ENCODE measurements at places on chromosomes 5 and 9. TPM values are rescaled to one million over a fixed set of nuclear protein-coding genes. Genes with fewer than 3 reads are reported as not detected.

GRCh38 chr5:142864290-142865260, 94.4 kb downstream of the ARHGAP26 start:
- peak overlapping the region; percentile 67 for H3K27ac ChIP-seq
- DNase-seq, result no peak
- peaks cover 30% of the 10 kb centered on the region for H3K36me3 ChIP-seq
- H3K4me3 ChIP-seq, result peak overlapping the region; percentile 46
- peaks cover 91% of the 10 kb centered on the region for H3K4me1 ChIP-seq
- no peaks in the 10 kb centered on the region for H3K27me3 ChIP-seq

Gene SLC6A7
- total RNA-seq, result not detected

DNA sequence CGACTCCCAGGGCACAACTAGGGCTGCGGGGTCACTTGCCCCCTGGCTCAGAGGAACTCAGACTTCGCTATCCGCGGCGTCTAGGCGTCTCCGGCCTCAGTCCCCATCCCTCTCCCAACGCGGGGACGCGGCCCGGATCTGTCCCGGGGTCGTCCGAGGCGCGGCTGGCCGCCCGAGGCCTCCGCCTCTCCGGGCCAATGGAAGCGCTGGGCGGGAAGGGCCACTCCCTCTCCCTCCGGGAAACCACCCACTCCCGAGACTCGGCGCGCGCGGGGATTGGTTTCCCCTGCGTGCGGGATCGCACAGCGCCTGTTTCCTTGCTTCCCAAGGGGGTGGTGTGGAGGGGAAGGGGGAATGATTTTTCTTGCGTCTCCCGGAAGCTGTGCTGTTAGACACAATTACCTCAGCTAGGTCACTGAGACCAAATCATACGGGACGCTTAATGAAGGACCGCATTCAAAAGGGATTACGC, 38.3 kb downstream of the NR2F1 start:
- H3K4me1 ChIP-seq, result peaks cover 8% of the 10 kb centered on the region
- peaks cover 25% of the 10 kb centered on the region for H3K36me3 ChIP-seq
- peak overlapping the region; percentile 91 for H3K4me3 ChIP-seq
- H3K27me3 ChIP-seq, result no peaks in the 10 kb centered on the region
- H3K27ac ChIP-seq, result peak overlapping the region; percentile 45

DNA sequence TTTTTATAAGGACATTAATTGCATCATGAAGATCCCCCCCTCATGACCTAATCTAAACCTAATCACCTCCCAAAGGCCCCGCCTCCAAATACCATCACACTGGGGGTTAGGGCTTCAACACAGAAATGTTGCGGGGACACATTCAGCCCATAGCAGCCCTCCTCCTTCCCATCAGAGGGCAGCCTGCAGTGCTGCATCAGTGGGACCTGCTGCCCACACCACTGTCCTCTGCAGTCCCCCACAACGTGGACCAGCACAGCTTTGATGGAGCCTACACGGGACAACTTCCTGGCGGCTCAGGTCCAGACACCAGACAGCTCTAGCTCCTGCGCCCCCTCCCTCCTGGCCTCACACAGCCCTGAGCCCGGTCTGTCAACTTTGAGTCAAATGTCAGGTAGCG, 70.3 kb downstream of the APTX start:
- H3K27ac ChIP-seq, result no peak overlapping the region
- no peaks in the 10 kb centered on the region for H3K36me3 ChIP-seq
- peaks cover 17% of the 10 kb centered on the region for H3K4me1 ChIP-seq
- DNase-seq, result no peak

Gene TMEM232
- 2.0 TPM for total RNA-seq

DNA sequence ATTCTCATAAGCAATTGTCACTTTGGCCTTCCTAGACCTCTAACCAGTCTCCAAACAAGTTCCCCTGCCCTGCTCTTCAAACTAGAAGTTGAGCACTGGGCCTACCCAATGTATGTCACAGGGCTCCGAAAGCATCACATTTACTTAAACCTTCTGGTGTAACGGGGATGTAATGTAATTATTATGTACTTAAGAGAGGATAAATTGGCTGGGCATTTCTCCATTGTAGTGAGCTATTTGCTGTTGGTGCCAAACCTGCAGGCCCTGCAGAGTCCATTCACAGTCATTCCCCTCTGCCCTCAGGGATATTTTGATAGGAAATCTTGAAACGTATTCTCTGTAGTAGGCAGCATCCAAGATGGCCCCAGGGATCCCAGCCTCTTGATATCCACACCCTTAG, 64.2 kb upstream of the GNE start:
- no peak for DNase-seq
- H3K4me3 ChIP-seq, result no peak overlapping the region
- peaks cover 22% of the 10 kb centered on the region for H3K36me3 ChIP-seq
- no peak overlapping the region for H3K27ac ChIP-seq

Gene SPOCK1
- 3.3 TPM for total RNA-seq

- peak; percentile 60 for DNase-seq
- H3K4me1 ChIP-seq, result peaks cover under 1% of the 10 kb centered on the region
- peaks cover 53% of the 10 kb centered on the region for H3K27me3 ChIP-seq
- no peaks in the 10 kb centered on the region for H3K36me3 ChIP-seq
Measured at GRCh38 chr5:42250-42649, 49.7 kb upstream of the PLEKHG4B start.

DNA sequence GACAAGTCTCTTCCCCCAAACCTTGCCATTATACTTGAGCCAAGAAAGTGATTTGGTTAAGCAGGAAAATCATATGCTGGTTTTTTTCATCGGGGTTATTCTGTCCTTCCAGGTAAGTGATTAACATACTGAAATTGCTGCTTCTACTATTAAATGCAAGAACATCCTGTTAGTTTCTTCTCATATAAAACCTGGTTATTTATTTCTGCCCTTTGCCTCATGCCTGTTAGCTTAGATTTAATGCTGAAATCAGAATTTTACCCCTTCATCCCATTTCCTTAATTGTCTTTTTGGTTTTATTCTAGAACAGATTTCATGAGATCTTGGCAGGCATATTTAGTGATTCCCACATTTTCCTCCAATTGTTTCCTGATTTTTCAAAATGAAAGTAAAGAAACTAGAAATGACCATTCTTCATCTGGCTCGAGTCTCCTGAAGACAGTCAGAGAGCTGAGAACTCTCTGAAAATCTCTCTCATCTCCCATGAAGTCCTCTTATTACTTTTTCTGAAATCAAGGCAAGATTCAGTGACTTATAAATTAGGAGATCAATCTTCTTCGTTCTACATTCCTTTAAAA, 132.9 kb downstream of the NFIB start:
- no peak for DNase-seq
- H3K27ac ChIP-seq, result peak overlapping the region; percentile 82
- H3K4me1 ChIP-seq, result peaks cover 46% of the 10 kb centered on the region
- peak overlapping the region; percentile 53 for H3K4me3 ChIP-seq
- H3K36me3 ChIP-seq, result peaks cover 12% of the 10 kb centered on the region

Gene PCDHGA10
- 3.7 TPM for total RNA-seq

Gene OTP
- total RNA-seq, result not detected

- no peak overlapping the region for H3K4me3 ChIP-seq
- no peaks in the 10 kb centered on the region for H3K36me3 ChIP-seq
- peaks cover 29% of the 10 kb centered on the region for H3K4me1 ChIP-seq
- H3K27me3 ChIP-seq, result no peaks in the 10 kb centered on the region
- no peak for DNase-seq
Measured at GRCh38 chr9:130847306-130848217, 12.5 kb downstream of the ABL1 start.

GRCh38 chr9:3525836-3526164, at the start of gene RFX3:
Gene RFX3 (minus strand): TSS chr9:3526001. CDS start chr9:3395588, 130,413 bp downstream.
- DNase-seq, result peak; percentile 83
- peak within 1 kb of the TSS; percentile 98 for H3K27ac ChIP-seq
- no peaks in the 10 kb centered on the region for H3K27me3 ChIP-seq
- H3K4me3 ChIP-seq, result peak within 1 kb of the TSS; percentile 98
- H3K36me3 ChIP-seq, result peaks cover 34% of the 10 kb centered on the region

GRCh38 chr5:175709276-175709781, 51.5 kb downstream of the HRH2 start:
- no peaks in the 10 kb centered on the region for H3K4me1 ChIP-seq
- H3K27me3 ChIP-seq, result peaks cover 55% of the 10 kb centered on the region
- no peak for DNase-seq

DNA sequence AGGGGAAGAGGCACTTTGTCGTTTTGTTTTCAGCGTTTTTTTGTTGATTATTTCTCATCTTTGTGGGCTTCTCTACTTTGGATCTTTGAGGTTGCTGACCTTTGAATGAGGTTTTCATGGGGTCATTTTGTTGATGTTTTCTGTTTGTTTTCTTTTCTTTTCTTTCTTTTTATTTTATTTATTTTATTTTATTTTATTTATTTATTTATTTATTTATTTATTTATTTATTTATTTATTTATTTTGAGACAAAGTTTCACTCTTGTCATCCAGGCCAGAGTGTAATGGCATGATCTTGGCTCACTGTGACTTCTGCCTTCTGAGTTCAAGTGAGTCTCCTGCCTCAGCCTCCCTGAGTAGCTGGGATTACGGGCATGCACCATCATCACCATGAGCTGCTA, 946.7 kb downstream of the TLE4 start:
- H3K4me1 ChIP-seq, result no peaks in the 10 kb centered on the region
- no peak overlapping the region for H3K27ac ChIP-seq
- H3K27me3 ChIP-seq, result no peaks in the 10 kb centered on the region
- DNase-seq, result no peak
- H3K36me3 ChIP-seq, result no peaks in the 10 kb centered on the region
- H3K4me3 ChIP-seq, result no peak overlapping the region

GRCh38 chr9:124802426-124802825, 25.5 kb downstream of the OLFML2A start:
- no peak overlapping the region for H3K27ac ChIP-seq
- H3K27me3 ChIP-seq, result no peaks in the 10 kb centered on the region
- no peaks in the 10 kb centered on the region for H3K4me1 ChIP-seq
- H3K36me3 ChIP-seq, result no peaks in the 10 kb centered on the region
- DNase-seq, result no peak
- H3K4me3 ChIP-seq, result no peak overlapping the region

DNA sequence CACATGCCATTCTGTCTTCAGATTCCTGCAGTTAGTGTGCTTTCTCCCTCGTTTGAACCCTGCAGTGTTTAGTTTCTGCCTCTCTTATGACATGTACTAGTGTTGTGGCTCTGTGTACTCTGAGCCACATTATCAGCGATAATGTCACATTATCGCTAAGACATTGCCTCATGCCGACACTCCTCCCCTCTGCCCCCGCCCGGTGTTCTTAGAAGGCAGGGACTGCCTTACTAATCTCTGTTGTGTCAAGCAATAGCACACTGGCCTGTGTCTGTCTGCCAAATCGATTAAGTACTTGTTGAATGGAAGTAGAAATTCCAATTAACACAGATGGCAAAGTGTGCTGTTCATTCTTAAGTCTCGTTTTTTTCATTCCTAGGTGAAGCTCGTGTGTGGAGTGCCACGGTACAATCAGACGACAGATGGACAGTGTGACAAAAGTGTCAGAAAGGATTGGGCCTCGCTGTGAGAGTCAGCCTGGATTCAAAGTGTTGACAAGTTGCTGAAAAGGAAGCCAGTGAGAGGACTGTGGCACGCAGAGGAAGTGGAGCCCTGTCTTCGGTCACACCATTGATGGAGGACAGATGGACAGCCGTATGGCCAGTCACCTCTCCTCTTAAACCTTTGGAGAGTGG, 10.5 kb downstream of the PIK3R1 start:
- peaks cover 77% of the 10 kb centered on the region for H3K4me1 ChIP-seq
- no peaks in the 10 kb centered on the region for H3K27me3 ChIP-seq
- peak; percentile 17 for DNase-seq
- peak overlapping the region; percentile 65 for H3K4me3 ChIP-seq
- H3K27ac ChIP-seq, result peak overlapping the region; percentile 92
- H3K36me3 ChIP-seq, result peaks cover 70% of the 10 kb centered on the region

GRCh38 chr9:76539180-76539579, 80.2 kb downstream of the GCNT1 start:
- DNase-seq, result no peak
- peaks cover 8% of the 10 kb centered on the region for H3K4me1 ChIP-seq
- no peak overlapping the region for H3K27ac ChIP-seq
- no peak overlapping the region for H3K4me3 ChIP-seq
- no peaks in the 10 kb centered on the region for H3K27me3 ChIP-seq
- H3K36me3 ChIP-seq, result no peaks in the 10 kb centered on the region

- no peaks in the 10 kb centered on the region for H3K27me3 ChIP-seq
- peaks cover 52% of the 10 kb centered on the region for H3K4me1 ChIP-seq
- peaks cover 9% of the 10 kb centered on the region for H3K36me3 ChIP-seq
- H3K27ac ChIP-seq, result peak overlapping the region; percentile 36
- H3K4me3 ChIP-seq, result peak overlapping the region; percentile 70
Measured at GRCh38 chr5:157446412-157446935, 13.5 kb upstream of the NIPAL4 start.

DNA sequence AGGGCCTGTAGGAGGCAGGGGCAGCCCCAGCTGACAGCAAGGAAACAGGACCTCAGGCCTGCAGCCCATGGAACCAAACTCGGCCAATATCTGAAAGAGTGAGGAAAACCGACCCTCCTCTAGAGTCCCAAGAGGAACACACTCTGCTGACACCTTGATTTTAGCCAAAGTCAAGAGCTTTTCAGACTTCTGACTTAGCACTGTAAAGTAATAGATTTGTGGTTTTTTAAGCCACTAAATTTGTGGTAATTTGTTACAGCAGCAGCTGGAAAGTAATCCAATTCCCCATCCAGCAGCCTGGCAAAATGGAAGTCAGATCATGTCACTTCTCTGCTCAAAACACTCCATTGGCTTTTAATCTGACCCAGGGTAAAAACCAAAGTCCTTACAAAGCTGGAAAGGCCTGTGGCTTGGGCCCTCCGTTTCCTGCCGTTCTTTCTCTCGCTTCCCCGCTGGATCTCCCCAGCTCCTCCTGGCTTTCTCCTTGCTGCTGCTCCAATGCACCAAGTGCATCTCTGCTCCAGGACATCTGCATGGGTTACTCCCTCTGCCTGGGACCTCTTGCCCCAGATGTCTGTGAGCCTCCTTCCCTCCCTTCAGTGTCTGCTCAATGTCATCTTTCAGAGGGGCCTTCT, 79.0 kb downstream of the C5orf15 start:
- DNase-seq, result no peak
- no peak overlapping the region for H3K27ac ChIP-seq
- peaks cover 86% of the 10 kb centered on the region for H3K27me3 ChIP-seq
- no peaks in the 10 kb centered on the region for H3K4me1 ChIP-seq
- no peak overlapping the region for H3K4me3 ChIP-seq
- no peaks in the 10 kb centered on the region for H3K36me3 ChIP-seq

Gene SLC46A2
- total RNA-seq, result not detected

GRCh38 chr5:111345731-111346130, 121.5 kb downstream of the CAMK4 start:
- no peak for DNase-seq
- no peak overlapping the region for H3K27ac ChIP-seq
- H3K4me3 ChIP-seq, result no peak overlapping the region
- H3K4me1 ChIP-seq, result peaks cover 6% of the 10 kb centered on the region
- H3K27me3 ChIP-seq, result no peaks in the 10 kb centered on the region

Gene TXNDC15
- total RNA-seq, result 33.8 TPM

Gene PDE6A
- not detected for total RNA-seq

- no peak overlapping the region for H3K4me3 ChIP-seq
- H3K4me1 ChIP-seq, result no peaks in the 10 kb centered on the region
- H3K36me3 ChIP-seq, result no peaks in the 10 kb centered on the region
- H3K27ac ChIP-seq, result no peak overlapping the region
- peaks cover 22% of the 10 kb centered on the region for H3K27me3 ChIP-seq
Measured at GRCh38 chr9:108802967-108803366, 52.8 kb downstream of the ACTL7B start.

Measured in Calu3 (cell line).